Kidney glomerular epithelial cell (primary cell): ENCODE measurements at places on chromosomes 16 and 17.

DNA sequence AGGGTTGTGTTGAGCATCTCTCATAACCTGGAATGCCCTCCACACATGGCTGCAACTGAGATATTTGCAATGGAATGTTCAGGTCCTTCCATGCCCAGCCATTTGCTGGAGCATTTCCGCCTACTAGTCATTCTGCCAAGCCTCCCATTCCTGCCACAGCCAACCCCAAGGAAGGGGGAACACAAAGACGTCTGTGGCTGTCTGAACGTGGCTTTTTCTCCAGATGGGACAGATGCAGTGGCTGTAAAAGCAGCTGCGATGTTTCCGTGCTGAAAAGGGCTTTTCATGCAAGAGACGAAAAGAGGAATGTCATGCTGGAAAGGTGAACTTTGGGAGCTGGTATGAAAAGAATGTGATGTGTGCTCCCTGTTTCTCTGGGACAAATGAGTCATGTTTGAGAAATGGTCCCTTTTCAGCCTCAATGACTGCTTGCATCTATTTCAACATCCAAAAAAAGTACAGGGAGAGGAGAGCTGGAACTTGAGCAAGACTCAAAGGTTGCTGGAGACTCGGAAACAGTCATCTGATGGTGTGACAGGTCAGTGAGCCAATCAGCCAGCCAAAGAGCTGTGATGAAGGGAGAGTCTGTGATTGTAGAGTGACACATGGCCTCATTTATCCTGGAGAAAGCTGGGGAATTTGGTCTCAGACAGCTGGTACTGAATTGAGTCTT, 208.9 kb downstream of the SHISA9 start:
- peak; percentile 99 for DNase-seq

- DNase-seq: no peak
These were observed 24.1 kb downstream of the CNOT1 start for GRCh38 chr16:58605562-58605961.

- no peak for DNase-seq
These were observed 20.0 kb upstream of the TBX2 start for GRCh38 chr17:61379457-61380216.

GRCh38 chr17:8791910-8792270, 7.3 kb downstream of the MFSD6L start:
- DNase-seq: peak; percentile 13

- no peak for DNase-seq
These were observed 11.0 kb downstream of the MYCBPAP start for GRCh38 chr17:50519141-50519834.

DNA sequence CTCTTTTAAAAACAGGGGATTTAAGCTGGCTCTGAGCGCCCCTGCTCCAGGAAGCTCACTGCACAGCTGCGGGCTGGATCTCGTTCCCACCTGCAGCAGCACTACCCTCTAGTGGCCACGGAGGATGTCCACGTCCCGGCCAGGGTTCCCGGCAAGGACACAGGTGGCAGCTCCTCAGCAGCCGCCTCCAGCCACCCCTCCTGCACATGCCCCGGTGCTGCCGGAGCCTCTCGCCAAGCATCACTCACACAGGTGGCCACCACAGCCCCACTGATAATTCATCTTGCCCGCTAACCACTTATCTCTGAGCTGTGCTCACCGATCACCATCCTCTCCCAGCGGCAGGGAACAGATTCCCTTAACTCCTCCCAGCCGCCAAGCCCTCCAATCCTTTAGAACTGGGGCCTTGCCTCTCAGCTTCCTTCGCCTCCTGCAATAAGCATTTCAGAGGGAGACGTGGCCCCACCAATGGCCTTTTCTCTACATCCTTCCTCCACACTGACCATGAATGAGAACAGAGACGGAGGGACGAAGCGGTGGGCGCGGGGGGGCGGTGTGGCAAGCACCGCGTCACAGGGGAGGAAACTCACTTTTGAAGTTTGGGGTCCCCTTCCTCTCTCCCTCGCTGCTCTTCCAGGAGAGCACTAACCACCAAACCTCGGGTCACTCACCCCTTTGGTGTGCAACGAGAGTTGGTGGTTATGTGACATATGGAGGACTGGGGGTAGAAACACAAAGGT, 222.1 kb downstream of the RBFOX3 start:
- peak; percentile 0 for DNase-seq

DNA sequence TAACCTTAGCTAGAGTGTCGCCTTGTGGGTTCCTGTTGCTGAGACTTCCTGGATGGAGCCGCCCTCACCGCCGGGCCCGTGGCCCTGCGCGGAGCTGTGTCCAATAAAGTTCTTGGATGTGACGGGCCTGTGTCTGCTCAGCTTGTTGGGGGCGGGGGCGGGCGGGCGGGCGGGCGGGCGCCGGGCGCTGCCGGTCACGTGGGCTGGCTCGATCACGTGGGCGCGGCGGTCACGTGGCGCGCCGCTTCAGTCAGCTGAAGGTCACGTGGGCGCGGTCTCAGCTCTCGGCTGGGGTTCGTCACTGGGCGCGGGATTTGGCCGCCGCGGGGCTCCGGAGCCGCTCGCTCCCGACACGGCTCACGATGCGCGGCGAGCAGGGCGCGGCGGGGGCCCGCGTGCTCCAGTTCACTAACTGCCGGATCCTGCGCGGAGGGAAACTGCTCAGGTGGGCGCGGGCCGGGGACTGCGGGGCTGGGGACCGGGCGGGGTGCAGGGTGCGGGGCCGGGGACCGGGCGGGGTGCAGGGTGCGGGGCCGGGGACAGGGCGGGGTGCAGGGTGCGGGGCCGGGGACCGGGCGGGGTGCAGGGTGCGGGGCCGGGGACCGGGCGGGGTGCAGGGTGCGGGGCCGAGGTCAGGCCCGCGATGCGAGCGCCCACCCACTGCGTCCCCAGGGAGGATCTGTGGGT, at the start of gene AMDHD2:
Gene AMDHD2, plus strand, starts transcription at position 275 of the 687 bp plus-strand sequence. Its CDS starts 88 bp downstream, at position 363.
- DNase-seq: peak; percentile 59
